ENCODE measurements at places on chromosomes 1 and 21.

DNA sequence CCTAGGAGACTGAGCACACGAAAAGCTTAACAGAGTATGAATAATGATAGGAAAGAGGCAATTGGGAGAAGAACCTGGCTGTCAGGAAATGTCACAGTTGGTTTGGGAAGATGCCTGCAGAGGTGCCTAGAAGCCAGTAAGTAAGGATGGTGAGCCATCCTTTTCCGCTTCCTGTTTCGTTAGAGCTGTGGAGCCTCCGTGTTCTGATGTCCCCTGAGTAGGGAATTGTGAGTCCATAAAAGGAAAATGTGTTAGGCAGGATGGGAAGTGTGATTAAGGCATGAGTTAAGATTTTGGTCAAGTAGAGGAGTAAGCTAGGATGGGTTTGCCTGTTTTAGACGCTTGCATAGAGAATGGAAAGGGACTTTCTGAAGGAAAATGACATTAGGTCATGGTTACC lies 9.0 kb downstream of the CLIC4 start:
- no peak for DNase-seq

GRCh38 chr1:47469910-47470309 lies 32.1 kb downstream of the FOXD2 start:
- no peak for DNase-seq

DNA sequence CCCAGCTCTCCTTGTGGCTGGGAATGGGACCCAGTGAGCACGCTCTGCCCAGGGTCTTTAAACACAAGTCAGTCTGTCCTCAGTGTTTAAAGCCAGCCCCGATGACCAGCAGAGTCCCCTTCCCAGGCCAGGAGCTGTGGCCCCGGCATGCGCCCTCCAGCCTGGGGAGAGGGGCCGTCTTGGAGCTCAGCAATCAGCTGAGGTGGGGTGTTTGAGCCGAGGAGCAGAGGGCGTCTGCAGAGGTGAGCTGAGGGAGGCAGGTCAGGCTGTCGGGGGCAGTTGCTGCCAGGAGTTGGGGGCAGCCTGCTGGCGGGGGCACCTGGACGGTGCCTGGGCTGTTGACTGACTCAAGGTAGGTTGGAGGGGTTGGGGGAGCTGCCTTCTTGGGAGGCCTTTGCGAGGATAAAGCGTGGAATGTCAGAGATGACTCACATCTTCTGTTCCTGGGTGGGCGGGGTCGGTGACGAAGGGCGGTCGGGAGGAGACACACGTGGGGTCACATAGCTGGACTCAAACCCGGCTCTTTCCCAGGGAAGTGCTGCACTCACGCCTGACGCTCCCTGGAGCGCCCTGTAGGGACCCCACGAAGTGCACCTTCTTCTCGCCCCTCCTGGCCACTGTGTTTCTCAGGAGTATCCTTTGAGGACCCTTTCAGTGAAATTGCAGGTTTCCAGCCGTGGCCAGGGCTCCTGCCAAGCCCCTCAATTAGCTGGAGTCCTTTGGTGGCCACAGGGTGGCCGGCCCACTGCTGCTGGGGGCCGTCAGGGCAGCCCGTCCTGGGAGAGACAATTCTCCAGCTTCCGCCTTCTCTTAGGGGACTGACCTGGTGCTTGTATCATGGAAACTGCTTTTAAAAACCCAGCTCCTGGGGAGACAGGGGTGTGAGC lies 86.2 kb downstream of the SIK1 start:
- DNase-seq, result no peak

- no peak for DNase-seq
Measured at GRCh38 chr1:64623750-64624191, 121.1 kb upstream of the RAVER2 start.

DNA sequence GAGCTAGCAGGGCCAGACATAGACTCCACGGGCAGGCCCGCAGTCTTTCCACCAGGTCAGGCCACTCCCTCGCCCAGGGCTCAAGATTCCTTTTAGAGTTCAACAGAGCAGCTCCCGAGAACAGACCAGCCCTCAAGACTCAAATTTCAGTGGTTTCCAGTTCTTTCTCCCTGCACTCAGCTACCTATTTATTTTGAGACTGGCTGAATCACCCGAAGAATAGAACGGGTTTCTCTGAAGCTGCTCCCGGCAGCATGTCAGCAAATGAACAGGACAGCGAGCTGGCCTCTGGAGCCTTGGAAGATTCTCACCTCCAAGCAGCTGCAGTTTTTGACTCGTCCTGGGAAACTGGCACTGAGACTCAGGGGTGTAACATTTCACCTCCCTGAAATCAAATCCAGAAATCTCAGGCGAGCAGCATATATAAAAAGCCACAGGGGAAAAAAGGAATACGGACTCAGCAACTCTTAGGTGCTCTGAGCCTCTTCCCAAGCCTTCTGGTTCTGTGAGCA lies 177.9 kb downstream of the CLIC6 start:
- DNase-seq, result no peak

DNA sequence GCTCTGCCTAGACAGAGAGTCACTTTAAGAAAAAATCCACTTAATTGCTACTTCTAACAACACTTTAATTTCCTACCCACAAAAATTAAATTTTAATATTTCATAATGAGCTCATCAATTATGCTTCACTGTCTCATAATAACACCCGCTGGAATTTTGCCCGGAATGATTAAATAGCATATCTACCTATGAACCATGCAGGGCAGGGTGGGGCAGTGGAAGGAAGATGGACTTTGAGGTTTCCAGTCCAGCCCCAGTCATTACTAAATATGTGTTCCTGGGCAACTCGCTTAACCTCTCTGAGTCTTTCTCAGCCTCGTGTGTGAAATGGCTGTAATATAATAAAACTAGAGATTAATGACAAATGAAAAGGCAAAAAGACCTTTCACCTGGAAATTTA lies 32.8 kb upstream of the SLC45A1 start:
- no peak for DNase-seq

GRCh38 chr1:180230791-180231505 lies 884 bp downstream of the LHX4 start:
- no peak for DNase-seq

DNA sequence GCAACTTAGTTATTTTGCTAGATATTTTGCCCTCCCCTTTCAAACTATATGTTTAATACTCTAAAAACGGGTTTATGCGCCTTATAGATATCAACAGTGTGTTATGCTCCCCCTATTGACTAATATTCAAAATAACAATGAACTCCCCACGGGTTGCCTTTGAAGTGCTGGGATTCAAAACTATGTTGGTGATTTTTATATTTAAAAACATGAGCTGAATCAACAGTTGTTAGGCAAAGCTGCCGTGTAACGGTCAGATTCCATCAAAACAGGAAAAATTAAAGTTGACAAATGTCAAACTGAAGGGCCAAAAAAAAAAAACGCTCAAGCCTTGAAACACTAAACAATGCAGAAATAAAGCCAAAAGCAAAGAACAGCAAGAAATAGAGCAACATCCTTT lies 2.5 kb downstream of the TGFBR3 start:
- DNase-seq, result peak; percentile 62

GRCh38 chr1:58884706-58885661 lies 101.1 kb upstream of the JUN start:
- no peak for DNase-seq

DNA sequence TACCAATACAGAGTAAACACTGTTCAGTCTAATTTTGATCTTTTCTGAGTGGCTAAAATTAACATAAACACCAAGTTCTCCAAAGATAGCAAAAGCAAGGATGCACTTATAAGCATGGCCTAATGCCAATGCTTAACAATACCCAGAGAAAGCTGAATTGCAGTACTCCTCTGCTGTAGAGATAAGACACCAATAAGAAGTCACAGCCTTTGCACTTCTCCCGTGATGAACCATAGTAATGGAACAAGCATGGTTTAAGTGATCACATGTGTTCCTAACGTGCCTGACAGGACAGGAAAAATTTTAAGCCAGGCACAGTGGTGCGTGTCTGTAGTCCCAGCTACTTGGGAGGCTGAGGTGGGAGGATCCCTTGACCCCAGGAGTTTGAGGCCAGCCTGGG lies 5.6 kb downstream of the PRDX1 start:
- DNase-seq, result no peak
